ENCODE measurements at places on chromosomes 7 and 10. TPM values are rescaled to one million over a fixed set of nuclear protein-coding genes. Genes with fewer than 3 reads are reported as not detected.
A peak's percentile ranks its signal among the peaks of the same experiment; 100 is the strongest.

The FOXI2 gene
- 0.29 TPM for total RNA-seq

The TRIL gene
- total RNA-seq: 3.1 TPM

The FBXL15 gene
- 8.4 TPM for total RNA-seq

The GIMAP7 gene
- total RNA-seq: not detected

The MNX1 gene
- total RNA-seq: 0.20 TPM

The LIPK gene
- not detected for total RNA-seq

The MINDY4 gene
- total RNA-seq: 3.1 TPM

The CDH23 gene
- 1.1 TPM for total RNA-seq

DNA sequence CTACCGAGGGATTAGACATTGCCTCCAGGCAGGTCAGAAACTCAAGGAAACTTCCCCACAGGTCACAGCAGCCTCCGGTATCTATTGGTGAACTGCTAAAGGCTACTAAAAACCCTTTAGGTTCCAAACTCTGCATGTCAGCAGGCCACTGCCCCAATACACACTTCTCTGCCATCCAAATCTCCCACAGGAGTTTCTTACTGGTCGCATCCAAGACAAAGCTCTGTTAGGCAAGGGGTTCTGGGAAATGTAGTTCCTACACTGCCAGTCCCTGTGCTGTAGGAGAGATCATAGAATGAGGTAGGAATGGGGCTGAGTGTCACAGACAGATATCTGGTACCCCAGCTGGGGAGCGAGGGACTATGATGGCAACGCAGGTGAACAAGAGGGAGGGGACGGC is 757.0 kb upstream of the C7orf33 start:
- DNase-seq: peak; percentile 74
- H3K4me3 ChIP-seq: no peak overlapping the region
- H3K4me1 ChIP-seq: no peaks in the 10 kb centered on the region
- no peaks in the 10 kb centered on the region for H3K27me3 ChIP-seq
- H3K27ac ChIP-seq: no peak overlapping the region

DNA sequence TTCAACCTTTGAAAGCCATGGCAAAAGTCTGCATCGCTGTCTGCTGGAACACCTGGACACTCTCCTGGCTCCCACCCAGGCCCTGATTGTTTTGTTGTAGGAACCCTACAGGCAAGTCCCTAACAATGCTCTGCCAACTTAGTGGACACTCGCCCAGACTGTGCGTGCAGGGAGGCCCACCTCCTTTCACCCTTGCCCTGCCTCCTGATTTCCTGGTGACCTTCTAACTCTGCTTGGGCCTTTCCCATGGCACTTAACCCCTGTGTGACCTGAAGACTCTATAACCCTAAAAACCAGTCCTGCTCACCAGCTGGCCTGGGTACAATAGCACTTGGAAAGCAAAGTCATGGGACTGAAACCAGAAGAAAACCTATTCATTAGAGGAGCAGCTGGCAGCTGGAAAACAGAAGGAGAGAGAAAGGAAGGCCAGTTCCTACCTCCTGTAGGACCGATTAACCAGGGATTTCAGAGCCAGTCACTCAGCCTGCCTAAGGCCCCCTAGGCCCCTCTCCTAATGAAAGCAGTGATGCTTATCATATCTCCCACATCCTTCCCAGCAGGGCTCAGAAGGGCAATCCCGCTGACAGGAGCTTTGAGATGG is 82.7 kb upstream of the KMT2E start:
- no peaks in the 10 kb centered on the region for H3K27me3 ChIP-seq
- no peaks in the 10 kb centered on the region for H3K4me1 ChIP-seq
- H3K27ac ChIP-seq: no peak overlapping the region
- no peak overlapping the region for H3K4me3 ChIP-seq

DNA sequence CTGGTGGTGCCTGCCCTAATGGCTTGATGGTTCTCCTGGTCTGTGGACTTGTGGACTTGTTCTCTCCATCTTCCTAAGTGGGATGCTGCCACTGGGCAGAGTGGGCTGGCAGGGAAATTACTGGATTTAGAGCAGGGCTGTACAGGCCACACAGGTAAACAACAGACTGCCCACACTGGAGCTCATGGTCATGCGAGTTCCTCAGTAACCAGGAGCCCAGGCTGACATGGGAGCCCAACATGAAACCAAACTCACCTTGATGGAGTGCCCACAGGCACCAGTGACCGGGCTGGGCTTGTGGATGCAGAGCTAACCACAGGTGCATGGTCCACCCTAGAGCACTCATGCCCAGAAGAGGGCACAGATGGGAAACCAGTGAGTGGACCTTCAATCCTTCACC is 116.7 kb downstream of the SLIT1 start:
- H3K27me3 ChIP-seq: no peaks in the 10 kb centered on the region
- H3K4me1 ChIP-seq: no peaks in the 10 kb centered on the region
- H3K36me3 ChIP-seq: peaks cover 4% of the 10 kb centered on the region
- no peak for DNase-seq

DNA sequence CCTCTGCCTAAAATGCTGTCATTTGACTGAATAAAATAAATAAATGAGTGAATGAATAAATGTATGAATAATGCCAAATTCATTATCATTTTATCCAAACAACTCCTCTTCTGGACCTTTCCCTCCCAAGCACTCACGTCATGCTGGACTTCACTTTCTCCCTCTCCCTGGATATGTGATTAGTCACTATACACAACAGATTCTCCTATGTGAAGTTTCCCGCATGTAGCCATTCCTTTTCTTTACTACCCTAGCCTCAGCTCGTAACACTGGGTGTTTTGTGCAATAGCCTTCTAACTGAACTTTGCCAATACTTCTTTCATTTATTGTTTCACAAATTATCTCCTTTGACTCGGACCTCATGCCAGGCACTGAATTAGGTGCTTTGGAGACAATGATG is 87.6 kb upstream of the IL6 start:
- no peaks in the 10 kb centered on the region for H3K27me3 ChIP-seq
- peaks cover 33% of the 10 kb centered on the region for H3K36me3 ChIP-seq
- no peaks in the 10 kb centered on the region for H3K4me1 ChIP-seq
- H3K27ac ChIP-seq: no peak overlapping the region

- no peaks in the 10 kb centered on the region for H3K36me3 ChIP-seq
- no peak for DNase-seq
- H3K4me3 ChIP-seq: peak overlapping the region; percentile 3
- H3K27ac ChIP-seq: no peak overlapping the region
- peaks cover 29% of the 10 kb centered on the region for H3K4me1 ChIP-seq
- H3K27me3 ChIP-seq: no peaks in the 10 kb centered on the region
These were observed 126.2 kb downstream of the CCNY start for GRCh38 chr10:35462491-35462934.

GRCh38 chr7:74087791-74088453 is 4.3 kb downstream of the LIMK1 start:
- no peak overlapping the region for H3K4me3 ChIP-seq
- no peak overlapping the region for H3K27ac ChIP-seq
- H3K4me1 ChIP-seq: peaks cover 2% of the 10 kb centered on the region
- no peaks in the 10 kb centered on the region for H3K27me3 ChIP-seq
- no peak for DNase-seq

DNA sequence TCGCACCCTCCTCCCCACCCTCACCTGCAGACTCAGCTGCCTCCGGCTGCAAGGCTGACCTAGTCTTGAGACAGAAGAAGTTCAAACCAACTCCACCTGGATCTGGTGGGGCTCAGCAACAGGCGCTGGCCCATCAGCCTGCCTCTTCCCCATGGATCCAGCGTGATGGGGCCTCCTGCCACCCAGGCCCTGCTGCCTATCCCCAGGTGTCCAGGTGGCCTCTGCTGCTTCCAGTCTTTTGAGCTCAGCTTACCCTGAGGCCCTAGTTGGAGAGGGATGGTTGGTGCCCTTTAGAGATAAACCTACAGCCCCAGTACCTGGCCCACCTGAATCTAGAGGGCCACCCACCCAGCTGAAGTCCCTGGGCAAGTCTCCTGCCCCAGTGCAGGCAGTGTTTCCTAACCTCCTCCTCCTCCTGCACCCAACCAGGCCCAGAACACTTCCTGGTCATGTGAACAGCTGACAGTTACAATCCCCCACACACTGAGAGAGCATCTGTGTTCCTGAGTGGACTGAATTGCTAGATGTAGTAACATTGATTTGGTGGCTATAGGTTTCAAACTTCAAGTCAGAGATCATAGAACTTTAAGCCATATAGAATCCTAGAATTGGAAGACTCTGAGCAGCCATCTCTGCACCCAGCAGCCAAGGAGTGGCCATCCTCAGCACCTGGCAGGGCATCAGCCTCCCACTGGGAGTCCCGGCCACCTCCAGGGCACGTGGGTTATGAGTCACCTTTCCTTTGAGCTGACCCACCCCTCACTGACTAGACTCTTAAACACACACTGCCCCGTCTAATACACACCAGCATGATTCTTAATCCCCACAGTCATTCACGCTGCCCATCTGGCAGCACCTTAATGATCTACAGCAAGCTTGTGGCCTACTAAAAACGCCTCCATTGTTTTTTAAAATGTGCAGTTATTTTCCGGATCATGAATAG is 51.9 kb downstream of the ALOX5 start:
- 0 out of 2 replicates have a peak, but pooled peaks cover 2% of the 10 kb centered on the region for H3K4me1 ChIP-seq
- DNase-seq: no peak
- no peak overlapping the region for H3K4me3 ChIP-seq
- H3K27me3 ChIP-seq: no peaks in the 10 kb centered on the region
- H3K36me3 ChIP-seq: no peaks in the 10 kb centered on the region
- H3K27ac ChIP-seq: no peak overlapping the region

DNA sequence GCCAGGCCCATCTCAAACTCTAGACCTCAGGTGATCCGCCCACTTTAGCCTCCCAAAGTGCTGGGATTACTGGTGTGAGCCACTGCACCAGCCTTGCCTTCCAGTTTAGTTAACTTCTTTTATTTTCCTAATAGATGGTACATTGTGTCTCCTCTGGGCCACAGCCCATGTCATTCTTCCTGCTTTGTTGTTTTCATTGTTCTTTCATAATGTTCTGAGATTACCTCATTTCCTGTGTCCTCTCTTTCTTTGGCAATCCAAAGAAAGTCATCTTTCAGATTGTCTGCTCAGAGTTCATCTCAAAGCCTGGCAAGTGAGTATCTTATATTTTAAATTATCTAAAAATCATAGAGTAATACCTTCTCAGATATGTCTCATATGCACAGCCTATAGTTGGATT is at the start of gene OLAH:
Gene OLAH (plus strand): TSS at position 270 of the 400 bp plus-strand sequence. CDS start 3,346 bp downstream, outside the sequence.
- H3K4me3 ChIP-seq: no peak within 1 kb of the TSS
- H3K27ac ChIP-seq: no peak within 1 kb of the TSS
- H3K36me3 ChIP-seq: no peaks in the 10 kb centered on the region
- DNase-seq: no peak
- H3K4me1 ChIP-seq: no peaks in the 10 kb centered on the region

GRCh38 chr10:94046098-94046497 is 52.4 kb downstream of the PLCE1 start:
- H3K27me3 ChIP-seq: no peaks in the 10 kb centered on the region
- H3K4me1 ChIP-seq: peaks cover 2% of the 10 kb centered on the region
- no peak for DNase-seq
- H3K27ac ChIP-seq: no peak overlapping the region
- H3K4me3 ChIP-seq: no peak overlapping the region

GRCh38 chr10:95437669-95438068 is 123.5 kb downstream of the SORBS1 start:
- no peak for DNase-seq
- H3K27me3 ChIP-seq: no peaks in the 10 kb centered on the region
- no peaks in the 10 kb centered on the region for H3K36me3 ChIP-seq
- no peaks in the 10 kb centered on the region for H3K4me1 ChIP-seq
- H3K27ac ChIP-seq: no peak overlapping the region

- H3K4me3 ChIP-seq: no peak overlapping the region
- H3K36me3 ChIP-seq: no peaks in the 10 kb centered on the region
- no peaks in the 10 kb centered on the region for H3K4me1 ChIP-seq
- no peak for DNase-seq
These were observed 187.9 kb downstream of the PTPRN2 start for GRCh38 chr7:158399762-158400161.

- no peak for DNase-seq
- no peaks in the 10 kb centered on the region for H3K27me3 ChIP-seq
- no peak overlapping the region for H3K4me3 ChIP-seq
- H3K4me1 ChIP-seq: no peaks in the 10 kb centered on the region
- no peak overlapping the region for H3K27ac ChIP-seq
These were observed 27.7 kb upstream of the BET1 start for GRCh38 chr7:94031865-94032264.

DNA sequence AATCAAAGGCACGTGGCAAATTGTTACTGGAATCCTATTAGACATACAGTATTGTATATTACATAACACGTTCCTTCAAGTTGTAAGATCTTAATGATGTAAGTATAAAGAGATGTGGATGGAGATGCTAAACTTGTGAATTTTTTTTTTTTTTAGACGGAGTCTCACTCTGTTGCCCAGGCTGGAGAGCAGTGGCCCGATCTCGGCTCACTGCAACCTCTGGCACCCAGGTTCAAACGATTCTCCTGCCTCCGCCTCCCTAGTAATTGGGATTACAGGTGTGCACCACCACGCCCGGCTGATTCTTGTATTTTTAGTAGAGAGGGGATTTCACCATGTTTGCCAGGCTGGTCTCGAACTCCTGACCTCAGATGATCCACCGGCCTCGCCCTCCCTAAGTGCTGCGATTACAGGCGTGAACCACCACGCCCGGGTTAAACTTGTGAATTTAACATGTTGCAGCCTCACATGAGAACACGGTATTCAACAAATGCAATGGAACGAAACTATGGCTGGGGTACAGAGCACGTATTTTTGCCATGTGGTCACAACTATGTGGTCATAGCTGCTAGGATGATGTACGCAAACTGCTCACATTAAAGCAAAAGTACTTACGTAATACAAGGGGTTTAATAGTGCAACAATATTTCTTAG is 818 bp upstream of the SUPV3L1 start:
- DNase-seq: no peak
- H3K36me3 ChIP-seq: peaks cover 9% of the 10 kb centered on the region
- no peaks in the 10 kb centered on the region for H3K4me1 ChIP-seq

DNA sequence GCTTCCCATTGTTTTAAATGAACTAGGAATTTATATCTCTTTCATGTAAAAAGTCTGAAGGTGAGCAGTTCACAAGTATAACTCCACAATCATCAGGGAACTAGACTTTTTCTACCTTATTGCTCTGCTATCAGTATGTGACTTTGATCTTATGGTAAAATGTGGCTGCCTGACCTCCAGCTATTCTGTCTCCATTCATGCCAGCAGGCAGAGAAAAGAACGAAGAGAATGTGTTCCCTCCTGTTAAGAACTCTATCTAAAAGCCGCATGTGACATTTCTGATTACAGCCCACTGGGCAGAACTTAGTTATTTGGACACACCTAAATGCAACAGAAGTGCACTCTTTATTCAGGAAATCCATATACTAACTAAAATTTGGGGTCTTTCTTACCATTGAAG is 102.8 kb upstream of the MBL2 start:
- no peak for DNase-seq
- H3K27ac ChIP-seq: no peak overlapping the region
- peaks cover 2% of the 10 kb centered on the region for H3K36me3 ChIP-seq
- no peak overlapping the region for H3K4me3 ChIP-seq

- 0 out of 2 replicates have a peak, but pooled peaks cover 2% of the 10 kb centered on the region for H3K4me1 ChIP-seq
- peak overlapping the region; percentile 79 for H3K4me3 ChIP-seq
- H3K27ac ChIP-seq: no peak overlapping the region
- peaks cover 6% of the 10 kb centered on the region for H3K27me3 ChIP-seq
- peak; percentile 33 for DNase-seq
- peaks cover 12% of the 10 kb centered on the region for H3K36me3 ChIP-seq
These were observed 764 bp upstream of the FAM131B start for GRCh38 chr7:143363016-143363937.
